ENCODE measurements at places on chromosomes 2 and 18.
A peak's percentile ranks its signal among the peaks of the same experiment; 100 is the strongest.

DNA sequence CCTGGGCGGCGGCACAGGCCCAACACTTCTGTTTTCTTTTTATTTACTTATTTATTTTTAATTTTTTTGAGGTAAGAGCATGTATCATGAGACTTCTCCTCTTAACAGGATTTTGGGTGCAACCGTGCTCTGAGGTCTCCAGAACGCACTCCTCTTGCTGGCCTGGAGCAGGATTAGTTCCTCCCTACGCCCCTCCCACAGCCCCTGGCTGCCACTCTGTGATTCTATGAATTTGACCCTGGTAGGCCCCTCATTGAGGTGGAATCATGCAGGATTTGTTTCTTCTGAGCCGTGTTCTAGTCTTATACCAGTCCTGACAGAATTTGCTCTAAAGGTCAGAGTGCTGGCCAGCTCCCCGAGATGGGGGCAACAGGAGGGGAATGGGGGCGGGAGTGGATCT, 106.5 kb upstream of the HS6ST1 start:
- no peak for DNase-seq

DNA sequence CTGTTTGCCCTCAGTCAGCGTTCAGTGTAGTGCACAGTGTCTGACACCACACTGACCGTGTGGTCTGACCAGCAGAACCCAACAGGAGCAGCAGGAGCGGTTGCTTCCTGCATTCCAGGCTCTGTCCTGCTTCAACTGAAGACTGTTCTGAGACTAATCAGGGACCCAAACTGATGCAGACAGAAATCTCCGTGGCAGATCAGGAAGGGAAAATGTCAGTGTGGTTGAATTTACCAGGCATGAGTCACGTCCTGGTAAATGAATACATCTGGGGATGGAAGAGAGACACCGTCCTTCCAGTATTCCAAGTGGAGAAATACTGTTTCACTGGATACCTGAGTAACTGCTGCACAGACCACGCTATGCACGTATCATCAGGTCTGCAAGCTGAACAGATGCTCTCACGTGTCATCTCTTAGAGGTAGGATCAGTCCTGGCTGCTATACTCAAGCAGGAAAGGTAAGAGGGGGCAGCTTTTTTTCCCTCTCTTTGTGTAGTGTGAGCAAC, 223.6 kb upstream of the EPAS1 start:
- no peak for DNase-seq

GRCh38 chr18:59661891-59662701, 35.1 kb downstream of the CCBE1 start:
- no peak for DNase-seq

- DNase-seq = peak; percentile 5
Observed at GRCh38 chr2:121884078-121884477, 128.6 kb downstream of the TSN start.

GRCh38 chr2:67974559-67975430, 88.0 kb downstream of the C1D start:
- DNase-seq = no peak

DNA sequence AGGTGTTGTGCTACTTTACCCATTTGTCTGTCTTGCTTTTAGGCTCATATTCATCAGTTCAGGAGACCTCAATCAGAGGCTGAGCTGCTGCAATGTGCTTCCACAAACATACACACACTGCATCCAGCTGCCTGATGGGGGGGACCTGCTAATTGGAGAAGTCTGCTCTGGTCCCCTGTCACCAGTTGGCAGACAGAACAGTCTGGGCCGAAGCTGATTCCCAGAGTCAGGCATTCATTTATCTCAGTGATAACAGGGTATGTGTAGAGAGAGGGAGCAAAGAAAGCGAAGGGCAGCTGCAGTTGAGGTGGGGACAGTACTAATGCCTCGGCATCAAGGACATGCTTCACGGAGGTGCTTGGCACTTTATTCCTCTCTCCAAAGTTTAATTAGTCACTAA, 584.3 kb upstream of the PIK3C3 start:
- no peak for DNase-seq

DNA sequence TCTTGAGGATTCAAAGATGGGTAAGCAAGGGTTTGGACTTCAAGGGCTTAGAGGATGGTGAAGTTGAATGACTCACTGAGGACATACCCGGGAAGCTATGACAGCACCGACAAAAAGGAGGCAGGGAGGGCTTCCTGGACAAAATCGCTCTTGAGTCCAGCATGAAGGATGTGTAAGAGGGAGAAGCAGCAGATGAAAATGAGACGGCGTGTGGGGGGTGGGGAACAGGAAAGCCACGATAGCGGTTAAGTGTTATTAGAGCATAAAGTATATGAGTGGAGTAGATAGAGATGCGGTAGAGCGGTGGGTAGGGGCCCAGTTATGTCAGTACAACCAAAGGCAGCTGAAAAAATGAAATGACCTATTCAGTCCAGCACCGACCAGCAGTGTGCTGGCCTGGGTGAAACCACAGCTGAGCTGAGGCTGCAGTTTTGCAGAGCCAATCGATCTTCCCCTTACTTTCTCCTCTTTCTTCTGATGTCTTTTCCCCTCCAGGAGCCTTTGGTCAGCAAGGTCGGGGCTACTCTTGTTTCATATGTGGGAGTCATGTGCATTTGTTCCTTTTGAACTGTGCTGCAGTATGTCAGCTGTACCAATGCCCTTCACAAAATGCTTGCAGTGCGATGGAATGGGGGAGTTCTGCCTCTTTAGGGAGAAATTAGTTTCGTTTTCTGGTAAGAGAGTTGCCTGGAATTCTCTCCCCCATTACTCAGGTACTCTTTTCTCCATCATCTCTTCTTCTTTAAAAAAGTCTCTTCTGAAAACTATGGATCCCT, 2.0 kb upstream of the THUMPD2 start:
- DNase-seq = no peak

- no peak for DNase-seq
Observed at GRCh38 chr2:205688417-205689200, 6.3 kb downstream of the NRP2 start.

DNA sequence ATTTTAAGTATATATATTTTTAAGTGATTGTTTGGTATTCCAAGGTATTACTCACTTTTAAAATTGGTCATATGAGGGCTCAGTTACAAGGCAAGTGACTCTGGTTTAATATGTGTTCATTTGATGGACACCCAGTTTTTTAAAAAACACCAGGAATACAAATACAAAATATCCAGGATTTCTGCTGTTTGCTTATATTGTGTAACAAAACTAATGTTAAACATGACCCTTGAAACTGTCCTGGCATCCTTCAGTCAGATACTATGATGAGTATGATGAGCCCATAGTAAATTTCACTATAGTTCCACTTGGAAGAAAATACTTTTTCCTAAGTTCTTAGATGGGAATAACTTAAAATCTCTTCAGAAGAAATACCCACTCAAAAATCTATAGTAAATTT, 11.4 kb upstream of the ONECUT2 start:
- no peak for DNase-seq
